Naive thymus-derived CD8-positive, alpha-beta T cell (primary cell): ENCODE measurements at places on chromosomes 2 and 18.

DNA sequence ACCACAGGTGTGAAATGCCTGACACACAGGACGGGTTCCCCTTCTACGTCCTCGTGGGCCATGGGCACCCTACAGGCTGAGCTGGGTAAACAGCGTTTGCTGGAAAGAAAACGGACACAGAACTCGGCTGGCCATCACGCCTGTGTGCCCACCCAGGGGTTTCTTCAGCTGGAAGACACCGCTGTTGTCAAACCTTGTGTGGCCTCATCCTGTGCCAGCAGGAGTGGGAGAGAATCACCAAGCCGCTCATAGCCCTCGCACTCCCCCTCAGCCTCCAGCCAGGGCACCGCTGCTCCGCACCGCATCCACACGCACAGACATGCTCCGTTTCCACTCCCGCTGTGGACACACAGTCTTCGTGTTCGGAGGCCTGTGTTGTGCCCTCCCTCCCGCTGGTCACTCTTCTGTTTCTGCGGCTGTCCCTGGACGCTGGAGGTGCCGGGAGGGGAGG lies 161.4 kb downstream of the PXDN start:
- DNase-seq = no peak
- no peaks in the 10 kb centered on the region for H3K36me3 ChIP-seq
- H3K4me1 ChIP-seq = no peaks in the 10 kb centered on the region
- H3K27ac ChIP-seq = no peak overlapping the region

- no peak for DNase-seq
- no peaks in the 10 kb centered on the region for H3K27me3 ChIP-seq
- no peak overlapping the region for H3K4me3 ChIP-seq
- H3K36me3 ChIP-seq = peaks cover 4% of the 10 kb centered on the region
- no peaks in the 10 kb centered on the region for H3K4me1 ChIP-seq
These were observed 19.1 kb downstream of the D2HGDH start for GRCh38 chr2:241753493-241753892.

DNA sequence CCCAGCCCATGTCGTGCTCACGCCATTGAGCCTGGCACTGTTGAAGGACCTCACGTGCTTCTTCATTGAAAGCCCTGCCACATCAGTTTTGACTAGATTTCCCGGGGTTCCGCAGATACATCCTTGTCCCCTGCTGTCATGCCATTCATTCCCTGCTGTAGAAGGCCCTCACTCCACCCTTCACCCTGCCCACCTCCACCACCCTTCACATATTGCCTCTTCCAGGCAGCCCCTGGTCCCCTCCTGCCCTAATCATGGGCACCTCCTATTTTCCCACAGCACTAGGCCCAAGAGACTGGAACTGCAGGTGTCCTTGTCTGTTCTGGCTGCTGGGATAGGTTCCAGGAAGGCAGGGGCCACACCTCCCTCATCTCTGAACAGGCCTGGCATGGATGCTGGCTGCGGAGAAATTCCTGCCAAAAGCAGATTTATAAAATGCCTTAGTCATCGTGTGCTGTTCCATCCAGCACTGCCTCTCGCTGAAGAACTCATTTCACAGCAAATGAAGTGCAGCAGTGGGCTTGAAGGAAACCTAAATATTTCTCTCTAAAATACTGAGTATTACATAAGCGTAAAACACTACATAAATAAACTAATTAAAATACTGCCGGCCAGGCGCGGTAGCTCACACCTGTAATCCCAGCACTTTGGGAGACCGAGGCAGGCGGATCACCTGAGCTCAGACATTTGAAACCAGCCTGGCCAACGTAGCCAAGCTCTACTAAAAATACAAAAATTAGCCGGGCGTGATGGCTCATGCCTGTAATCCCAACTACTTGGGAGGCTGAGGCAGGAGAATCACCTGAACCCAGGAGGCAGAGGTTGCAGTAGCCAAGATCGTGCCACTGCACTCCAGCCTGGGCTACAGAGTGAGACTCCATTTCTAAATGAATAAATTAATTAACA lies 38.4 kb downstream of the EIF4E2 start:
- H3K36me3 ChIP-seq = peaks cover 10% of the 10 kb centered on the region
- no peaks in the 10 kb centered on the region for H3K4me1 ChIP-seq
- no peak for DNase-seq
- H3K27ac ChIP-seq = no peak overlapping the region

DNA sequence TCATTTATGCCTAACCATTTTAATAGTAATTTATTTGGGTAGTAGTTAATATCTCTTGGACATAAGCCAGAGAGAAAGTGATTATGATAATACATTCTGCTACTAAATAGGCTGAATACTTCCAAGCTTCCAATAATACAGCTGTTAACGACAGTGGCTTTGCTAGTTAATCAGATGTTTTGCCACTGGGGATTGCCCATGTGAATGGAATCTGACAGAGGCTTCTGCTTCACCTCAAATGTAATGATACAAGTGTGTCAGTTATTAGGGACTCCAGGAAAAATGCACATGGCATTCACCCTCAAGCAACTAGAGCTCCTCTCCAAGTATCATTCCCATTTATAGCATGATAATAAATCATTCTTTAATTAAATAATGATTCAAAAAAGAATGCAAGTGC lies 185.0 kb upstream of the TMEFF2 start:
- H3K27me3 ChIP-seq = no peaks in the 10 kb centered on the region
- H3K36me3 ChIP-seq = no peaks in the 10 kb centered on the region
- no peak for DNase-seq
- H3K27ac ChIP-seq = no peak overlapping the region
- H3K4me3 ChIP-seq = no peak overlapping the region

- DNase-seq = no peak
- no peaks in the 10 kb centered on the region for H3K27me3 ChIP-seq
- no peak overlapping the region for H3K27ac ChIP-seq
- no peak overlapping the region for H3K4me3 ChIP-seq
- H3K36me3 ChIP-seq = no peaks in the 10 kb centered on the region
These were observed 92.5 kb upstream of the RBBP8 start for GRCh38 chr18:22840606-22841144.

DNA sequence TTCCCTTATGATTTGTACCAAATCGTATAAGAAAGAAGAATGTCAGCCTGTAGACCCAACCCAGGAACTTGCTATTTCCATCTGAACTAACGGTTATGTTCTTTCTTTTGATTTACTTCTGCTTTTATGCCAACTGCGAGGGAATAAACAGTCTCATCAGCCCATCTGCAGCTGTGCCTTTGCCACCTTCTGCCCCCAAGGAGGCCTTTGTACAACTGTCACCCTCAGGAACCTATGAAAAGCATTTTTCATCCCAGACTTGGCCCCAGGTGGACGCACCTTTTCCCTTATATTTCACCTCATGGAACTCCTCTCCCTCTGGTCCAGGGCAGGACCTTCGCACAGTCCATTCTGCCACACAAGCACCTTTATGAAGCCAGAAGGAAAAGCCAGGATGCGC lies 109.8 kb downstream of the AOX1 start:
- H3K4me1 ChIP-seq = no peaks in the 10 kb centered on the region
- no peaks in the 10 kb centered on the region for H3K36me3 ChIP-seq
- no peak overlapping the region for H3K4me3 ChIP-seq
- no peak for DNase-seq

DNA sequence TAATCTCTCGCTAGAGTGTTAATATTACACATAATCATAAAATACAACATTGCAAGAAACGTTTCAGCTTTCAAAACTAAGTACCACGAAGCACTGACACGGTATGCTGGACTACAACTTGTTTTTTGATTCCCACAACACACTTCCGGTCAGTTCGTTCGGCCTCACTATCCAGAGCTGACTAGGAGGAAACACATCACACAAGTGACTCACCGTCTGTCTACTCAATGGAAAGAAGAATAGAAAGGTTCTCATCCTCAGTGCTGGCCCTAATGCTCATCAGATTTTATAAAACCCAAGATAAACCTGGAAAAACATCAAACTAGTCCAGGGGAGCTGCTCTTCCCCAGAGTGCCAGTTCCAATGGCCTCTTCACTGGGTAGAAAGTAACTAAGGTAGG lies 42.9 kb downstream of the ZNF385B start:
- no peaks in the 10 kb centered on the region for H3K4me1 ChIP-seq
- no peak overlapping the region for H3K27ac ChIP-seq
- no peak for DNase-seq
